CD4-positive, alpha-beta T cell treated with Interleukin-15 for 4 hours (primary cell): ENCODE measurements at places on chromosomes 16 and 17.
A peak's percentile ranks its signal among the peaks of the same experiment; 100 is the strongest.

DNA sequence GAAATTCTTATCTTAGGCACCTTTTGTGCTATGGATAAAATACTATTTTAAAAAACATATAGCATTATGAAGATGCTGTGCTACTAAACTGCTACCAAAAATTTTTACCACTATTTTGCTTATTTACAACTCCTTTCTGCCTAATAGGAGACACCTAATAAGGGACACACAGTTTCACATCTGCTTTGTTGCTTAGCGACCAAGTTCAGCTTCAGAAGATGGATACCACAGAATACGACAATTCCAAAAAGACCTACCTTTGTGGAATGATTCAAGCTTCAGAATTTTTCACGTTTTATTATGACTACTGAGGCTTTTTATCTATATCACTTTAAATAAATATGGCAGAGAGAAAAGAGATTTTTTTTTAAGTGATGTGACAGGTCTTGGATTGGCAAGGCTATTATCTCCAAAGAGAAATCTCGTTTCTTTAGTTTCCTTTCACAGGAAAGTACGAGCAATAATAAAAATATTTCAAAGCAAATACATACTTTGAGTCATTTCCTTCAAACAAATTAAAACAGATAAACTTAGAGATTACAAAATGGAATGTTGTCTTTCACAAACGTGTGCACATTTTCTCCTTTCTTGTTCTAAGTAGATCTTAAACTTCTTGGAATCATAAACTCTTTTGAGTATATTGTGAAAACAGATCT, 35.4 kb downstream of the SPAG9 start:
- DNase-seq: peak; percentile 17

DNA sequence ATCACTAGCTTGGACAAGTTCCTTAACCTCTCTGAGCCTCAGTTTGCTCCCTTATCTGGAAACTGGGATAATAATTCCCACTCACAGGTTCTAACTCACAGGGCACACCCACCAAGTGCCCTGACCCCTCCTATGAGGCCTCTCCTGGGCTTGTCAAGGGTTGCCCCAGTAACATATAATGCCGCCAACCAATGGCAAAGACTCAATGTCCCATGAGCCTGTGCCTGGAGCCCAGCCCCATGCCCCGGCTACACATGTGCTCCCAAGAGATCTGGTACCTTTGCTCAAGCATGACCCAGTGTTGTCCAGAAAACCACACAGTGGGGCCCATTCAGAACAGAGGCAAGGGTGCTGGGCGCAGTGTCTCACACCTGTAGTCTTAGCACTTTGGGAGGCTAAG, 8.5 kb upstream of the FBXL19 start:
- no peak for DNase-seq

- DNase-seq: no peak
These were observed 223.5 kb downstream of the CYB561 start for GRCh38 chr17:63222655-63223054.

- no peak for DNase-seq
These were observed 114.1 kb downstream of the PITPNC1 start for GRCh38 chr17:67491009-67491680.

- DNase-seq: no peak
These were observed 40.5 kb upstream of the MGAT5B start for GRCh38 chr17:76827736-76828135.

DNA sequence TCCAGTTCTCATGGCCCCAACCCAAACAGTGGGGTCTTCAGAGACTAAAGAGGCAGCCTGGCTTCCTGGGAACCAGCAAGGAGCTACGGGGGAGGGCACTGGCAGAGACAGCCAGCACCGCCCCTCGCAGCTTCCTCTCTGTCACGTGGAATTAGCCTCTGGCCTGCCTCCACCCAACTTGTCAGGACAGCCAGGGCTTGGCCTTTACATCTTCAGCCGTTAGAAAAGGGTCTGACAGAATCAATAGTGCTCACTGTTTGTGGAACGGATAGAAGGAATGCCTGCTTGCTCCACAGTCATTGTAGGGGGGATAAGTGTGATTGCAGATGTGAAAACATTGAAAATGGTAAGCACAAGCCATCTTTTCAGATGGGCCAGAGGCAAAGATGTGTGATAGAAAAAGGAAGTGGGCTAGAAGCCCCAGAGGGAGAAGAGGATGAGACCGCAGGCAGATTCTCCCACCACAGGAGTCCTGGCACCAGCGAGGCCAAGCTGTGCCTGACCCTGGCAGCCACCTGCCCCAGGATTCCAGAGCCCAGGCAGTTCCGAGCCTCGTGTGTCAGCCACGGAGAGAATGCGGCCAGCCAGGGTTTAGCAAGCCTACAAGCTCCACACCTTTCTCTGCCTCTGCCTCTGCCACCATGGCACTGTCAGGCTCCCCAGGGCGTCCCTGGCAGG, 18.6 kb downstream of the GRIN2C start:
- DNase-seq: no peak

GRCh38 chr17:21029036-21029435, 13.8 kb downstream of the USP22 start:
- DNase-seq: peak; percentile 51

GRCh38 chr17:28563475-28563874, 7.8 kb downstream of the PIGS start:
- DNase-seq: no peak

GRCh38 chr17:59428916-59429485, 97.5 kb downstream of the YPEL2 start:
- no peak for DNase-seq

GRCh38 chr17:68658999-68659780, 58.0 kb upstream of the FAM20A start:
- DNase-seq: no peak
